ENCODE measurements at places on chromosomes 2 and 18. TPM values are rescaled to one million over a fixed set of nuclear protein-coding genes. Genes with fewer than 3 reads are reported as not detected.

- DNase-seq: peak; percentile 58
Measured at GRCh38 chr2:178845566-178846457, 38.6 kb upstream of the TTN start.

DNA sequence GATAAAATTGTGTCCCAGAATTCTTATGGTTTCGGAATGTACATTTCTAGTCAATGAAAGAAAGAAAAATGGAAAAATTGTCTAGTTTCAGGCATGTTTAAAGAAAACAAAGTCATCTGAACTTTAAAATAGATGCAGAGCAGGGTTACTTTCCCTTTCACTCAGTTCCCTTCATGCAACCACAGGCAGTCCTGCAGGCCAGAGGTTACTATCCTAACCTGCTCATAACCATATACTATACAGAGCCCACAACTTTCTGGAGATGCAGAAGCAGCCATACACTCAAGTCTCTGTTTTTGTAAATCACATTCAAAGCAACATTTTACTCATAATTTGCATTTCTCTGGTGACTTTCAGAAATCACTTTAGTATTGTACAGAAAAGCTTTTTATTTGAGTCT lies 690.3 kb downstream of the MBD2 start:
- DNase-seq: no peak

The TMEM247 gene
- total RNA-seq: not detected

DNA sequence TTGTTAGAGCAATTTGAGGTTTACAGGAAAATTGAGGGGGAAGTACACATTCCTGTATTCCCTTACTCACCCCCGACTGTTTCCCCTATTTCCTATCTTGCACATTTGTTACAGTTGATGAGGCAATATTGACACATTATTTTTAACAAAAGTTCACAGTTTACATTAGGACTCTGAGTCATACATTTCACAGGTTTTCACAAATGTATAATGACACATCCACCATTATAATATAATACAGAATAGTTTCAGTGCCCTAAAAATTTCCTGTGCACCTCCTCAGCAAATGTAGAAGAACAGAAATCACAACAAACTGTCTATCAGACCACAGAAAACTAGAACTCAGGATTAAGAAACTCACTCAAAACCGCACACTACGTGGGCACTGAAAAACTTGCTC lies 160.6 kb upstream of the RMP24 start:
- no peak for DNase-seq

GRCh38 chr2:203533676-203534591 lies 1.2 kb downstream of the RAPH1 start:
- DNase-seq: peak; percentile 78

- no peak for DNase-seq
Measured at GRCh38 chr2:129806317-129806716, 173.1 kb upstream of the RAB6C start.

DNA sequence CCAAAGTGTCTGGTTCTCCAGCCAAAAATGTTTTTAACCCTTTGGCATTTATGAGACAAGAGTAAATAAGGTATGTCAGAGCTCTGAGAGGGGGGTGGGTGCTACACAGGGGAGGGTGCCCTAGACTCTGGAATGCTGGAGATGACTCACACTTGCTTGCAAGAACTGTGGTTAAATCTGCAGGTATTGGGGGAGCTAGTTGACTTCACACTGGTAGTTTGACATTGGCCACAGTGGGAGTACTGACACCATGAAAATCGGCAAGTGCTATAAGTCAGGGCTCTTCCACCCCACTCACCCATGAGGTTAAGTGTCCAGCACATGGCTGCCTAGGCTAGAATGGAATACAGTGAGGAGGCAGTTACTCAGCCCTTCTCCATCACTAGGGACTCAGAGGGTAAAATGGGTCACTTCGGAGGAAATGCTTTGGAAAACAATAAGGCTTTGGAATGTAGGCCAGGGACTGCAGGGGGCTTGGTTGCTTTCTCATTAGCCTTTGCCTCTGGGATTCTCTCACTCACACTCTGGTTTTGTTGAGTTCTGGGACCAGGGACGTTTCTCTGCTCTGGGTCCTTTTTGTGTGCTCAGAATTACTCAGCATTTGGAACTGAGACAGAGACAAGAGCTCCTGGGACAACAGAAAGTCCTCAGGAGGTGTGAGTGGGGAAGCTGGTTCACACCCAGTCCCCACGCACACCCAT lies 91.6 kb downstream of the ACKR3 start:
- DNase-seq: peak; percentile 11

DNA sequence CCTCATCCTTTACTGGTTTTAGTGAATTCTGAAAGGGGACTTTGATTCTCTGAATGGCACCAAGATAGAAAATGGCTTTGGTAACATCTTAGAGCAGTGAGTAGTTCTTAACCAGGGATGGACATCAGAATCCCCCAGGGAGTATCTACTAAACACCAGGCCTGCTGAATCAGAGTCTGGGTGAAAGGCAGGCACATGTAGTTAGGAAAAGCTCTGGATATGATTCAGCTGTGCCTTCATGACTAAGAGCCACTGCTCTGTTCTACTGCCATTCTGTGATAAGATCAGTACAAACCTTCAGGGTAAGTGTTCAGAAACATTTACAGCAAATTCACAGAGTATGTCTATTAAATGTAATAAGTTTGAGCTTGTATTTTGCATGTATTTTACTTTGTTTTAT lies 46.2 kb upstream of the B3GNT2 start:
- DNase-seq: peak; percentile 96

DNA sequence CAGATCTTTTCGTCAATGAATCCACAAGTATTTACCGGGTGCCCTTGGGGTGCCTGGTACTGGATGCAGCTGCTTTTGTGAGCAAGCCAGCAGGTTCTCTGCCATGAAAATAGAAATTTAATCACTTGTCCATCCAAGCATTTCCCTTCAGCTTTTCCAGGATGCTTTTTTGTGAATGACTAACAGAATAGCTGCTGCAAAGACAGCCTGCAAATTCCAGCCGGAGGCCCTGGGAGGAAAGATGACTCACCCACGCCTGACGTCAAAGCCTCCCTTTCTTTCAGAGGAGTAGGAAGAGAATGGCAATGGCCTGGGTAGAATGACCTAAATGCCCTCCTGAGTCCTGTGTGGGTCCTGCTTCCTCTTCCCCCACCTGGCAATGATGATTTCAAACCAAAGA lies 111.9 kb downstream of the AP1S3 start:
- DNase-seq: peak; percentile 99

GRCh38 chr2:108460345-108461037 lies 11.5 kb downstream of the GCC2 start:
- no peak for DNase-seq

DNA sequence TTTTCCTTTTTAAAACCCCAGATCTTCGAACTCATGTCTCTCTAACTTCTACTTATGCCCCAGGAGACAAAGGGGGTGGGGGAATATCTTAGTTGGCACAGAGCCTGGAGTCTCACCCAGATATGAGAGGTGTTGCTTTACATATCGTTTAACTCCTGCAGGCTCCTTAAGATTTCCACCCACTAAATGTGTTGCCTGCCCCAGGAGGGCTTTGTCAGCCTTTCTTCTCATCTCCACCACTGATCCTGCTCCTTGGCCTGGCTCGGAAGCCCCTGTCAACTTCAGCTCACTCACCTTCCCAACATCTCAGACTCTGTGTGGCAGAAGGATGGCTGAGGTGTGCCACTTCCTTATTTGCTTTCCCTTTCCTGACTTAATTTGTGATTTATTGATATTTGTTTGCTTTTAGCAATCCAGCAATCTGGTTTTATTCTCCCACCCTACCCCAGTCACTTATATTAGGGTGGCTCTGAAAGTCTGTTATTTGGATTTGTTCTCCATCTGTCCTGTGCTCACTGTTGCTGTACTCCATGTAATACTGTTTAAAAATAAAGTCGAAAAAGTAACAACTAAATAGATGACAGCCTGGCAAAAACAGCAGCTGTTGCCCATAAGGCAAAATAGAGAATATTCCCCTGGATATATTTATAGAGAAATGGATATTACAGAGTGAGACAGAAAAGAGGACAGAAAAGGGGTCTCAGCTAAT lies 200.6 kb downstream of the ZBTB7C start:
- DNase-seq: no peak

The STAT4 gene
- total RNA-seq: 0.28 TPM

GRCh38 chr2:6846540-6846939 lies 19.2 kb downstream of the CMPK2 start:
- DNase-seq: no peak

DNA sequence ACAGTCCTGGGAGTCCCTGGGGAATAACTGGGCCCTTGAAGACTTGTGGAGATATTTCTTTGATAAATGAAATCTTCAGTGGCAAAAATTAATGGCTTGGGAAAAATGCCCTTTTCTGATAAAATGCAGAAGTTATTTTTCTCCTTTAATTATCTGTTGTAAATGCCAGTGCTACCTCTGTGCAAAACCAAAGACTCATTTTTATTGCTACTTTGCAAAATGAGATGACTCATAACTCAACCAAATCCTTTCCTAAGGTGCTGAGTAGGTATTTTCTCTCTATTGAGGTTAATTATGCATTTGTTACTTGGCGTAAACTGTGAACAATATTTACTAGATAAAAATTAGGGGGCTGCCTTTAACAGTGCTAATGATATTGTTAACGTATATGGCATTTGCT lies 163.9 kb downstream of the DOK6 start:
- DNase-seq: no peak
